ENCODE measurements at places on chromosomes 16 and 17.

DNA sequence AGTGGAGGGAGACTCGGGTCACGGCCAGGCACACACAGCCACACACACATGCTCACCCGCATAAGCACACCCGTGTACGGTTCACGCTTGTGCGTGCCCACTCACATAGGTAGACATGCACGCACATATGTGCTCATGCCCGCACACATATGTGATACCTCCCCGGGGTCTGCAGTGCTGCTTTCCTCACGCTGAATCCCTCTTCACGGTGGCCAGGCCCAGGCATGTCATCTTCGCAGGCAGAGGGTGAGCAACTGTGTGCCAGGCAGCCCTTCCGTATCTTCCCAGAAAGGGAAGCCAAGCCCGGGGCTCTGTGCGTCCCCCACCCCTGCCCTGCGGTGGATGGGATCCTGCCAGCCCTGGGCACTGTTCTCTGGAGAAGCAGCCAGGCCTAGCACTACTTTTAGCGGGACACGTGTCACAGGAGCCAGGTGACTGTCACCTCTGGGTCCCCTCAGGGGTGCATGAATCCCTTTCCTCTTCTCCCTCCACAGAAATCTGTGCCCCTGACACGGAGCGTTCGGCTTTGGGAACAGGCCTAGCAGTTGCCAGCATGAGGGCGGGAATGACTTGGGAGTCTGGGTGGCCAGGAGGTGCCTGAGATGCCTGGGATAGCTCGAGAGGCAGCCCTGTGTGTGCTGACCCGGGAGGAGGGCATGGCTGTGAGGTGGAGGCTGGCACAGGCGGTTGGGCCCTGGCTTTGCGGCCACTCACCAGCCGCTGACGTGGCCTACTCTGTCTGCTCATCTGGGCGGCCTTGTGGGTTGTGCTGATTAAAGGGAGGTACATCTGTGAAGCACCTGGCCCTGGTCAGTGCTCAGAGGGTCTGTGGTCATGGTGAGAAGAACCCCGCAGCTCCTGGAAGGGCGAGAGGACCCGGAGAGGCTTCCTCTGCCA, 47.5 kb downstream of the BAIAP2 start:
- no peak for DNase-seq

GRCh38 chr16:6897876-6898485, 434.7 kb upstream of the RBFOX1 start:
- no peak for DNase-seq

GRCh38 chr17:40901981-40902474, 17.0 kb upstream of the KRT20 start:
- no peak for DNase-seq

GRCh38 chr17:61404913-61405685, 5.5 kb downstream of the TBX2 start:
- no peak for DNase-seq

GRCh38 chr17:49053171-49053829, 56.1 kb downstream of the IGF2BP1 start:
- no peak for DNase-seq

- DNase-seq = no peak
These were observed 180.8 kb upstream of the CACNG3 start for GRCh38 chr16:24075302-24075701.

GRCh38 chr17:36566081-36566480, 21.4 kb downstream of the GGNBP2 start:
- no peak for DNase-seq

DNA sequence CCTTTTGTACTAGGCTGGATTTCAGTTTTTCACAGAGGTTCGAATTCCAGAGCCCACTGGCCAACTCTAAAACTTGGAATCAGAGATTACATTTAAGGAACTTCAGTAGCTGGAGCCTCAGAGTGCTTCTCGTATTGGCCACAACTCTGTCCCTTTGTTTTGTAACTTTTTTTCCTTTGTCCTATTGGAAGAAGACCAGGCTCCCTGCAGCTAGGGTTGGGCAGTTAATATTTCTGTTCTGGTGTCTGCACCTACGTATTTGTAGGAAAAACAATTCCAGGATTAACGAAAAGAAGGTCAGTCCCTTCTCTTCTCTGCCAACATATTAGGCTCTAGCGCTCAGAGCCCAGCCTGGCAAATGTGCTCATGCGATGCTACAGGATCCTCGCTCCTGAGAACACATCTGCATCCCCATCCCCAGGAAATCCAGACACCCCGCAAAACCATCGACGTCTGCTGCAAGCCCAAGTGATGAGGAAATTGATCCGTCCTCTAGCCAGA, 1.9 kb downstream of the CDH11 start:
- DNase-seq = no peak

GRCh38 chr16:27407133-27407532, 5.2 kb downstream of the IL21R start:
- DNase-seq = no peak

DNA sequence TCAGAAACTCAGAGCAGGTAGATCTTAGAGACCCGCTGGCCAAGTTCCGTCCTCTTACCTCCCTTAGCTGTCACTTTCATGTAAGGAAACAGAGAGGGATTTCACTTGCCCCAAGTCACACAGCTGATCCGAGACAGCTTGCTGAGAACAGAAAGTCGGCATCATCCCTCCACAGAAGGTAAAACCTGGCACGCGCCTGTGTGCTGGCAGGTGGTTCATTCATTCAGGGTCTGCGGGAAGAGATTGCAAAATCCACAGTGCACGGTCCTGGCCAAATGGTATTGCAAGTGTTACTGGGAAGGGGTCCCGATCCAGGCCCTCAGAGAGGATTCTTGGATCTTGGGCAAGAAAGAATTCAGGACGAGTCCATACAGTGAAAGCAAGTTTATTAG, 139.4 kb upstream of the RPH3AL start:
- no peak for DNase-seq

Data from central memory CD8-positive, alpha-beta T cell (primary cell).